ENCODE measurements at places on chromosomes 2 and 18.

DNA sequence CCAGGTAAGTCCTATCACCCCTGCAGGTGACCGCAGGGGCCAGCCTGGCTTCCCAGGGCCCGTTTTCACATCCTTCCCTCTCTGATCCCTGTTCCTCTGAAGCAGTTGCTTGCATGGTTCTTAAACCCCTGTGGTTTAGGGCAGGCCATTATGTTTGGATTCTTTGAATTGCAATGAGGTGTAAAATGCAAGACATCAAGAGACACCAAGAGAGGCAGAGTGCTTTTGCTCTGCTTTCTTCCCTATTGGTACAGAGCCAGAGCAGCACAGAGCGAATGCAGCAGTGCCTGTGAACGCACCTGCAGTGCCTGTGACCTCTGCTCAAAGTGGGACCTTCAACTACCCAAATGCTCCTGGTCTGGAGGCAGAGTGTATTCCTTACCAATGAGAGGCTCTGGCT is 7.6 kb downstream of the RFX8 start:
- no peak for DNase-seq

GRCh38 chr18:12773369-12773768 is 70.5 kb downstream of the PSMG2 start:
- no peak for DNase-seq

DNA sequence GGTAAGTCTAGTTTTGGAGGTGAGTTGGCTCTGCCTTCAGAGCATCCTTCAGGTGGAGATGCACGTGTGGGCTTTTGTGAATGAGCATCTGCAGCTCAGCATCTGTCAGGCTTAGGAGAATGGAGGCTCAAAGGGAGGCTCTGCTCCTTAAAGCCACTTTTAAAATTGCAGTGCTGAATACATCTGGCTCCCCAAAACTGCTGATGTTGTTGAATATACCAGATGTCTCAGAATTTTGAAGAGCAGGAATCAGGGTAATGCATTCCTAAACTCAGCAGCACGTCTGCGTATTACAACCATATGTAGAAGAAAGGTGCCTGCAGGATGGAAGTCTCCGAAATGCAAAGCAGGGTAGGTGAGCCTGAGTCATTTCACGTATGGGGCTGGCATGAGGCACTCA is 106.5 kb upstream of the EFEMP1 start:
- no peak for DNase-seq

- DNase-seq = no peak
These were observed 59.8 kb downstream of the PMAIP1 start for GRCh38 chr18:59959606-59960005.

- no peak for DNase-seq
These were observed 69.1 kb downstream of the MBD2 start for GRCh38 chr18:54155412-54155811.

- no peak for DNase-seq
These were observed 3.1 kb upstream of the EMX1 start for GRCh38 chr2:72914206-72914559.

- no peak for DNase-seq
These were observed 164.9 kb upstream of the HAAO start for GRCh38 chr2:42957109-42957860.

DNA sequence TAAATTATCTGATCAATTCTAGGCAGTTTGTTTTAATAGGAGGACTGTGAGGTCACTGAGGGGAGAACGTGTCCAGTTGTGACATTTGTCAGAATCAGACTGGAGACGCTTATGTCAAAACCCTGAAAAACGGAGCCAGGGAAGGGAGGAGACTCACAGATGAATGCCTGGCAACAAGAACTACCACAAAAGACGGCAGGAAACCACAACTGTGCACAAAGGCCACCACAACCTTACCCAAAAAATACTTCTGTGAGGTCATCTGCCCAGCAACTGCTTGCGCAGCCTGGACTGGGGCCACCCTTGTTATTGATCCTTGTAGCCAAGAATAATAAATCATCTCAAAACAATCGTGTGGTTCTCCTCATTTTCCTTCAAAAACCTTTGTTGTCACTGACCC is 173.0 kb upstream of the ALKAL2 start:
- DNase-seq = no peak

GRCh38 chr2:46339200-46339599 is 42.0 kb downstream of the EPAS1 start:
- DNase-seq = no peak

- no peak for DNase-seq
These were observed 137.7 kb upstream of the CYP1B1 start for GRCh38 chr2:38213619-38214167.

DNA sequence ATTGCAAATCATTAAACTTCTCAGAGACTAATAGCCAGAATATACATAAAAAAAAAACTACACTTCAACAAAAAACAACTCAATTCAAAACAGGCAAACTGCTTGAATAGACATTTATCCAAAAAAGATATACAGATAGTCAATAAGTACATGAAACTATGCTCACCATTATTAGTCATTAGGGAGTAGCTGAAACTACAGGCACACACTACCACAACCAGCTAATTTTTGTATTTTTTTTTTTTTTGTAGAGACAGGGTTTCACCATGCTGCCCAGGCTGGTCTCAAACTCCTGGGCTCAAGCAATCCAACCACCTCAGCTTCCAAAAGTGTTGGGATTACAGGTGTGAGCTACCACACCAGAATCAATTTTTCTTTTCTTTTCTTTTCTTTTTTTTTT is 16.9 kb downstream of the RPRD1A start:
- no peak for DNase-seq

DNA sequence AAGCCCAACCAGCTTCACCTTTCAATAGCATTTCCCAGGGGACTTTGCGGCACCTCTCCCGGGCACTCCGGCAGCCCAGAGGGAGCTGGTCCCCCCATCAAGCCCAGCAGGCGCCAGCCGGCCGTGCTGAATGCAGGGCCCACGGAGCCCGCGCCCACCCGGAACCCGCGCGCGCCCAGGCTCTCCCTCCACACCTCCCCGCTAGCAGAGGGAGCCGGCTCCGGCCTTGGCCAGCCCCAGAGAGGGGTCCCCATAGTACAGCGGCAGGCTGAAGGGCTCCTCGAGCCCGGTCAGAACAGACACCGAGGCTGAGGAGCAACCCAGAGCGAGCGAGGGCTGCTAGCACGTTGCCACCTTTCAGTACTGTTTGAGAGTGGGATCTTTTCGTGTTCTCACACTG is 300.8 kb downstream of the DSEL start:
- no peak for DNase-seq

DNA sequence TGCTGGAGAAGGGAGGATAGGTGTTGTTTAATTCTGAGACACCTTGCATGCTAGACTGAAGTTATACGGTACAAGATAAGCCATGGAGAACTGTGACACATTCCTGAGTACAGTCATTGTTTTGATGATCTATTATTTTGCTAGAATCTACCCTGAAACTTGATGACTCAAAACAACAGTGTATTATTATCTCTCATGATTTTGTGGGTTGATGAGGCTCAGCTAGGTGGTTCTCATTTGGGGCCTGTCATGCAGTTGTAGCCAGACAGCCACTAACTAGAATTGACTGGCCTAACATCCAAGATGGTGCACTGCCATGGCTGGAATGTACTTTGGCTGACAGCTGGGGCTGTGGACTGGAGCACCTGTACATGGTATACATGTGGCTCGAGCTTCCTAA is 5.4 kb upstream of the IL1R1 start:
- no peak for DNase-seq
